ENCODE measurements at places on chromosomes 4 and X. TPM values are rescaled to one million over a fixed set of nuclear protein-coding genes. Genes with fewer than 3 reads are reported as not detected.
A peak's percentile ranks its signal among the peaks of the same experiment; 100 is the strongest.

- no peak for DNase-seq
These were observed 142.0 kb upstream of the NUDT6 start for GRCh38 chr4:123064390-123064789.

GRCh38 chr4:82784681-82785610, 13.7 kb downstream of the SCD5 start:
- no peak for DNase-seq

GRCh38 chr4:165458471-165458870, 79.7 kb downstream of the CPE start:
- DNase-seq = peak; percentile 6

DNA sequence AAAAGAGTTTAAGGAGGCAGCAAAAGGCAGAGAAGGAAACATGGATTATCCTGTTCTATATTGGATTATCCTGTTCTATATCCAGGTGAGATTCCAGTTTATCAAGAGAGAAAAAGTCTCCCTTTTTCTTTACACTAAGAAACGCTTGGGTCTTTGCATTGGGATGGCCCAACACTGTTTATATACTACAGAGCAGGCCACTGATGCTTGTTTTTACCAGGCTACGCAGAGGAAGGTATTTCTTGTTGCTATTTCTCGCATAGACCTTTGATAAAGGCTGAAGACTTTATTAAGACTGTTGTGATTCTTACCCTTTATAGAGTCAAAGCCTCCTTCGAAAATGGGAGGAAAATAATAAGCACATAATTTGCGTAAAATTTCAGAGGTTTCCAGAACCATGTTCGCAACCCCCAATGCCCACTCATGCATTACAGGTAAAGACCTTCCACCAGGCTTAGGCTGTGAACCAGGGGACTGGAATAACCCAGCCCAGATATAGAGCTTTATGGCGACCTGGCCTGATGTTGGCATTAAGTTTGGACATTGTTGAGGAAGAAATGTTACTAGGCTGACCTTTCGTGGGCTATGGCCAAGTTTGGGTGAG, 218.3 kb downstream of the PTTG2 start:
- no peak for DNase-seq

The VEGFD gene
- 2.6 TPM for total RNA-seq

DNA sequence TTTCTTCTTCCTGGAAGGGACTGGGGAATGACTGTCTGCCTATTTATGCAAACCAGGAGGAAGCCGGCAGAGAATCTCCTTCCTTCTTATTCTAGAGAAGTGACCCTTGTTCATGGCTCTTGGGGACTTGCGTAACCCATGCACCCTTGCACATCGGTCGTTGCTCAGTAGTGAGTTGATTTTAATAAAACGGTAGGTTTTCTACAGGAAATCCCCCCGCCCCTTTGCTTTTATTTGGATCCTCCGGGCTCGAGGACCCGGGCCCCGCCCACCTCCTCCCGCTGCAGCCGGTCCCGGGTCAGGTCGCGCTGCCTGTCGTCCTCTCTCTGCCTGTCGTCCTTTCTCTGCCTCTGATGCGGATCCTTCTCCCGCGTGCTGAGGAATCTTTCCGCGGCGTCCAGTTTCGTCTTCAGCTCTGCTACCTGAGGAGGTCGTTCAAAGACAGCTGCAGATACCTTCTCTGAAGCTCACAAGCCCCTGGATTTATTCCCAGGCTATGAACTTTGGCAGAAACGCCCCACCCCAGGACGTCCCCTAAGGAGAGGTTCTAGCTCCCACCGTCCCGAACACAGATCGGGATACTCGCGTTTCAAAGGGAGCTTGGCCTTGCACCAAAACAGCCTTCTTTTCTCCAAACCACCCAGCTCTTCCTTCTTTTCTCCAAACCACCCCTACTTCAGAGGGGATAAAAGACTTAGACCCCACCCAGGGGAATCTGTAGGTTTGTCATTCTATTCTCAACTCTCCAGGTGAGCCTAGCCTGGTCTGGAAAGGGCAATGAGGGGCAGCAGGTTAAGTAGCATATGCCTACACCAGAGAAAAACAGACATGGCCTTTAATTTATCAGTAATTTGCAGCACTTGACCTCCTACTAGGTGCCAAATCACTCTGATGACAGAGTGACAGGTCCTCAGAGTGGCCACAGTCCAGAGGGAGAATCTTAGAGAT, 7.0 kb downstream of the TNIP3 start:
- DNase-seq = no peak

- DNase-seq = no peak
These were observed 54.6 kb upstream of the MMAA start for GRCh38 chr4:145564540-145564939.

The NPY2R gene
- 0.20 TPM for total RNA-seq

DNA sequence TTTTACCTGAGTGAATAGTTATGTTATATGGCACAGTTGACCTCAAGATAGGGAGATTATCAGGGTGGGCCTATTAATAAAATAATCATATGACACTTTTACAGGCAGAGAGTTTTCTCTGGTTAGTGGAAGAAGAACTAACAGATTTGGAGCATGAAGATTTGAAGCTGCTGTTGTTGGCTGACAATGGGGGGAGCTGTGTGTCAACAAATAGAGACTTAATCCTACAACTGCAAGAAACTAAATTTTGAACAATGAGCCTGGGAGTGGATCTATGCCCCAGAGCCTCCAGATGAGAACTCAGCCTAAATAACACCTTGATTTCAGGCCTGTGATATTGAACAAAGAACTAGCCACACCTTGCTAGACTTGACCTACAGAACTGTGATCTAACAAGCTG, 7.2 kb upstream of the CCSER1 start:
- no peak for DNase-seq

DNA sequence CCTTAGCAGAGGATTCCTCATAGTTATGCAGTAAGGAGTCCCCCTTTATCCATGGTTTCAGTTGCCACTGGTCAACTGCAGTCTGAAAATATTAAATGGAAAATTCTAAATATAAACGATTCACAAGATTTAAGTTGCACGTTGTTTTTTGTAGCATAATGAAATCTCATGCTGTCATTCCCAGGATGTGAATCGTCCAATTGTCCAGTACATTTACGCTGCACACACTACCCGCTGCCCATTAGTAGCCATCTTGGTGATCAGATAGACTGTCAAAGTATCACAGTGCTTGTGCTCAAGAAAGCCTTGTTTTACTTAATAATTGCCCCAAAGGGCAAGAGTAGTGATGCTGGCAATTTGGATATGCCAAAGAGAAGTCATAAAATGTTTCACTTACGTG, 434.8 kb downstream of the MAPK10 start:
- no peak for DNase-seq

- no peak for DNase-seq
These were observed 32.3 kb downstream of the MED28 start for GRCh38 chr4:17646693-17647092.

DNA sequence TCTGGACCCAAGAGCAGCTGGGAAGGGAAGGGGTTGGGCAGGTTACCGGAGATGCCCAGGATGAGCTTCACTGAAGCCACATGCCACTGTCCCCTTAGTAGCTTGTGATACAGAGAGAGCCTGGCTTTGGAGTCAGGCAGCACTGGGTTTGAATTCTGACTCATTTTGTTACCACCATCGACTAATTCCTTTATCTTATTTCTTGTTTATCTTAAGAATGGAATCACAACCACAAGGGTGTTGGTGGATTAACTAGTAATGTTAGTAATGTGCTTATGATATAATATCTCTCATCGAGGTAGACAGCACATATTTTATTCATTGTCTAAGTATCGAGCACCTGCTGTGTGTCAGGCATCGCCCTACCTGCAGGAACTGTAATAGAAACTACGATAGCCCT, 17.7 kb upstream of the STX18 start:
- no peak for DNase-seq

DNA sequence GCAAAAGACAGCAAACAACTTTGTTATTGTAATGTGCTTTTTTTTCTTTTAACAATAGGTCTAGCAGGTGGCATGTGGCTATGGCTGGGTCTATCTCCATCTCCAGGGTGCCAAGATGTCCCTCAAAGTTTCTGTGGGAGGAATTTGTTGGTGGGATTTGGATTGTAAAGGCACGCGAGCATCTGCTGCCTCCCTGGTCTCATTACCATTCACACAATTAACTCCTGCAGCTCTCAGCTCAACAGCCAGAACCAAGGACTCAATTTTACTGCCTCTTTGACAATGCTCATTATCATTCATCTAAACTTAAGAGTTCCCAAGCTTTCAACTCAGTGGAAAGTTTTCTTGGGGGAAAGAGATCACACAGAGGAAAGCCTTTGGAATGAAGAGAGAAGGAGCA, 10.9 kb upstream of the PCDH18 start:
- no peak for DNase-seq

- no peak for DNase-seq
These were observed 92.3 kb upstream of the QRFPR start for GRCh38 chr4:121472937-121473721.

DNA sequence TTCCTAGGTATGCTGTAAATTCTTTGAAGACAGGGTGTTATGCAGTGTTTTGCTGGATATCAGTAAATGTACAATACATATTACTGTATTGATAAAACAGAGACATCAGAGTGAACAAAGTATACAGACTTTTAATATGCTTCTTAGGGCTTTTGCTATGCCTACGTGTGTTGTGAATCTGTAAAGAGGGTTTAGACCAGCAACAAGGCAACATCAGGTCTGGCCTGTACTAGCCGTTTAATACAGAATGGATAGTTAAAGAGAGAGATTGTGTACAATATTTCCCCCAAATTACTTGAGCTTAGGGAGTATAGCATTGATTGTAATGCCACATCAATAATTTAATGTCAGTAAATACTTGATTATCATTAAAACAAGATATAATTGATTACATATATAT, 75.2 kb downstream of the PAQR3 start:
- DNase-seq = no peak

- peak; percentile 13 for DNase-seq
These were observed 1.6 kb downstream of the CASK start for GRCh38 chrX:41921492-41922430.

GRCh38 chr4:1571165-1572009, 112.7 kb downstream of the FAM53A start:
- no peak for DNase-seq

DNA sequence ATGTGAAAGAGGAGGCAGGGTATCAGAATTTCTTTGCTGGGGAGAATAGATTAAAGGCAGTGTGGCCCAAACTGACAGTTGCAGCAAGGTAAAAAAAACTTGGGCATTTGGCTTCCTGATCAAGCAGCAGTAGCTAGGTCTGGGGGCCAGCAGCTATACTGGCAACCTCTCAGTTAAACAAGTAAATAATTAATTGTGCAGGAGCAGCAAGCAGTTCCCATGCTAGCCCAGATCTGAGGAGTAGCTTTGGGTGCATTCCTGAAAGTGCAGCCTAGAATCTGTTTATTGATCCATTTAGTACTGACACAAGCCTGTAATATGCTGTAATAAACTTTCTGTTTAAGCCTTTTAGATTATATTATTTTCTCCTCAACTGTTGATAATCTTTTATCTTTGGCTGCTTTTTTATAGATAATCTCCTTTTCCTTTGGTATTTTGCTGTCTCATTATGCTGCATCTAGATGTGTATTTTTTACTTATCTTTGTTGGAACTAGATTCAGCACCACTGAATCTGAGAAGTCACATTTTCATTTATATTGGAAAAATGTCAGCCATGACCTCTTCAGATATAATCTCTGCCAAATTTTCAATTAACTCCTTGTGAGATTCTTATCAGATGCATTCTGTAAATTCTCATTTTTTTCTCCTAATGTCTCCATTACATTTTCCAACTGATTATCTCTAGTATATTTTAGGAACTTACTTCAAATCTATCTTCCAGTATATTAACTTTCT, 276.3 kb downstream of the STPG2 start:
- no peak for DNase-seq

DNA sequence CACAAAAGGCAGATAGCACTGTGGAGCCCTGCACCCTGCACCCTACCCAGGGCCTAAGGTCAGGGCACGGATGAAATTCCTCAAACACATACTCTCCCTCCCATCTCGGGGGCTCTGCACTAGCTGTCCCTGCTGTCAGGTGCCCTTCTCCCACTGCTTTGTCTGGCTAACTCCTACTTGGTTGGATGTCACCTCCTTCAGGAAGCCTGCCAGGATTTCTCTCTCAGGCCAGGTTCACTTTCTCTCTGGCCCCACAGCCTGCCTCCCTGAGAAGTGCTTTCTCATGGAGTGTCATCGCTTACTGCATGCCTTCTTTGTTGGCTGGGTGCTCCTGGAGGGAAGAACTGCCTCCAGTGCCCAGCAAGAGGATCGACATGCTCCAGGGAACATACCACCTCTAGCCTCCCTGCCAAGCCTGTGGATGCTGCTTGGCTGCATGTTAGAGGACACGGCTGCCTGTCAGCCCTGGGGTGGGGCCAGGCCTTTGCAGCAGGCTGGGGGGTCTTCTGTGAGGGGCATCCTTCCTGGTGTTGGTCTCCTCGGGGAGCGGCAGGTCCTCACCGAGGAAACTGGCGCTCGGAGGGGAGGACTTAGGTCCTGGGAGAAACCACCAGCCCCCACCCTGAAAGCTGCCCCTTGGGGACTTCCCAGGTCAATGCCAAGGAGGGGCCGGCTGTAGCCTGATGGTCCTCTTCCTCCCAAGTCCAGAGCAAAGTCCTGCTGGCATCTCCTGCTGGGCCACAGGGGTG, 15.0 kb downstream of the ABLIM2 start:
- no peak for DNase-seq

The TMEM150C gene
- total RNA-seq = 11.6 TPM

The VBP1 gene
- total RNA-seq = 46.5 TPM

The NXF2B gene
- not detected for total RNA-seq

GRCh38 chr4:173252024-173252935, 81.9 kb downstream of the HMGB2 start:
- peak; percentile 11 for DNase-seq

DNA sequence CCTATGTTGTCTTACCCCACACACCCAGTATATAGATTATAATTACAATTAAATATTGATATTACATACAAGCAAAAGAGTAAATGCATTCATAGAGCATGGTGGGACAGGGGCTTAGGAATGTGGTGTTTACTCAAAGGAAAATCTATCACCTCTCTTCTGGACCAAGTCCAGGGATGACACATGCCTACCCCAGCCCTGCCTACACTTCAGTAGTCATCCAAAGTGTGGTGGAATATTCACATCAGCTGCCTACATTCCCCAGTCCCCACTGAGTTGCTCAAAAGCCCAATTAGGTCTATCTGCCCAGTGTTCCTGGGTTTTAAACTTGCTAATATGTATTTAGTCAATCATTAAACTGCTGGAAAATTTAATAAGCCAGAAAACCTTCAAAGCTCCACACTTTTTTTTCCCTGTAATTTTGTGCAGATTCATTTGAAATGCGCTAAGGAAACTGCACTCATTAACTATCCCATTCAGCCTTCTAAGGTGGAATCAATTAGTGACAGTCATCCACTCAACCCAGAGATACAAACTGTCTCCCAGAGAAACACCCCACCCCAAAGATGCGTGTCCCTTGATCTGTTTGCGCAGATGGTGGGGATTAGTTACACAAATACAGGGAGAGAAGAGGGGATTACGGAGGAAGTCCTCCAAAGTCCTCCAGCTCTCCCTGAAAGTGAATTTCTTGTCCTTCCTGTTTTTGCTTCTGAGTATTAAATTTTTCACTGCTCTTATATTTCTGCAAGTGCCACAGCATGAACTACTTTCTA, 91.7 kb upstream of the KDR start:
- DNase-seq = peak; percentile 34

GRCh38 chr4:97132435-97132834, 1010.8 kb downstream of the STPG2 start:
- no peak for DNase-seq
